ENCODE measurements at places on chromosomes 1 and 21. TPM values are rescaled to one million over a fixed set of nuclear protein-coding genes. Genes with fewer than 3 reads are reported as not detected.

The CTXND2 gene
- total RNA-seq, result not detected

The REN gene
- not detected for total RNA-seq

DNA sequence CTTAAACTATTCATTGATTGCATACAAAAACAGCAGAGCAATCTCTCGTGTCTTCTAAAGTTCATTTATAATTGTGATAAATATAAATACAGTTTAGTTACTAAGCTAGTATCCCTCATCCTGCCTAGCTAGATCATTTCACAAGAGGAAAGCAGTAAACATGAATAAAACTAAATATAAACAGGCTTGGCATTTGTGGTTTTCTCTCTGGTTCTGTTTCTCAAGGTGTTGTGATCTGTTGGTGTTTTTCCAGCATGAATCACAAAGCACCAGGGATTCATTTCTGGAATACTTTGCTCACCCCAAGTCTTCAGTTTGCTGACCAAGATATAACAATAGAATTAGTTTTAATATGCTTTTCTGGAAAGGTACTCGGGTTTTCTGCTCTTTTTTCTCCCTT, 32.7 kb upstream of the GLIS1 start:
- no peak for DNase-seq

GRCh38 chr1:88946861-88947260, 45.6 kb downstream of the KYAT3 start:
- no peak for DNase-seq

- DNase-seq, result peak; percentile 83
These were observed 15.4 kb downstream of the LMNA start for GRCh38 chr1:156129687-156130577.

- no peak for DNase-seq
These were observed 214.1 kb downstream of the NUF2 start for GRCh38 chr1:163535807-163536206.

DNA sequence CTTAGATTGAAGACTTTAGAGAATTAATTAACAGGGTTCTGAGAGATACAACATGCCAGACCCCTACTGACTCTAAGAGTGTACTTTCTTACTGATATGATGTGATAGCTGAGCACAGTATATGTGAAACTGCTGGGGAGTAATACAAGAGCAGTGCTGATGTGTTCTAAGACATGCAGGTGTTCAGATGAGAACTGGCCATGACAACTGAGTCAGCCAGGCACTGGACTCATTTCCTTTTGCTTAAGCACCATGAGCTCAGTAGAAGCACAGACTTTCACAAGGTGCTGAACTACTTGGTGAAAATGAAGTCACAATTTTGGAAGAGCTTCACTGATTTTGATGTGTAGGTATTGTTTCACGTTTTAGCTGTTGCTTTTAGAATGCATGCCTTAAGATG, 15.9 kb upstream of the POGZ start:
- no peak for DNase-seq

DNA sequence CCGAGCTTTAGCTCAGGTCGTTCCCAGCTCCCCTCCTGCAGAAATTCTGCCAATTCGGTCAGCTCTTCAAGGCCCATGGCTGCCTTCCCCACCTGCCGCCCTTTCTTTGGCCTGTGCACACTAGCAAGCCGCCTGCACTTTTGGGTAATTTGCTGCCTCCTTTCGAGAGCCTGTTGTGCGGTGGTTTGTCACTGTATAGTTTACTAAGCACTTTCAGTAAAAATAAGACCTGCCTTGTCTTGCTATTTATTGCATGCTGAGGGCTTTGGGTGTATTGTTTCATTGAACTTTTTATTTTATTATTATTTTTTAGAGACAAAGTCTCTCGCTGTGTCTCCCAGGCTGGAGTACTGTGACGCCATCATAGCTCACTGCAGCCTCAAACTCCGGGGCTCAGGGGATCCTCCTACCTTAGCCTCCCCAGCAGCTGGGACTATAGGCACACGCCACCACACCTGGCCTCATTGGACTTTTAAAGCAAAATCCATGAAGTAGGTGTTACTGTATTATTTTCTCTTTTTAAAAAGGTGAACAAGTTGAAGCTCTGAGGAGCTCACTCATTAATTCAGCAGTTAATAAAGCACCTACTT, 1.1 kb upstream of the FABP3 start:
- DNase-seq, result no peak

GRCh38 chr1:197137322-197137721, 9.1 kb downstream of the ASPM start:
- DNase-seq, result no peak

GRCh38 chr1:72516826-72517225, 234.5 kb upstream of the NEGR1 start:
- no peak for DNase-seq

All from activated CD8-positive, alpha-beta T cell treated with anti-CD3 and anti-CD28 coated beads, Interleukin-2, amount 10 ng/mL, durations not matched to agents 7 days and 5 days (primary cell).